ENCODE measurements at places on chromosomes 12 and 14.

DNA sequence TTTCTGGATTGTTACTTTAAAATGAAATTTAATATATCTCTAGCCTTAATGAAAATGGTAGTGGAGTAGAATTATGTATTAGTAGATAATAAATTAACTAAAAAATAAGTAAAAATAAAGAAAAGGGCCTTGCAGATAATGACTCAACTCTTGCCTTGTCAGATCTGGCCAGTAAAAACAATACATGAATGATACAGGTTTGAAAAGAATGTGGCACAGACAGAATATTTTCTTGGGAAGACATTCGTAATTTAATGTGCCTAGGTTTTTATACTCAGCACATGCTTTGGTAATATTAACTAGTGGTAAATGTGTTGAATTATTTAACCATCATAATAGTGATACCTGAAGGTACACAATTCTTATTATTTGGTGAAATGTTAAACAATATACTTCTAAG lies 28.3 kb downstream of the ATF7IP start:
- no peak for DNase-seq

GRCh38 chr12:131408484-131408883 lies 302.4 kb upstream of the SFSWAP start:
- DNase-seq, result no peak

DNA sequence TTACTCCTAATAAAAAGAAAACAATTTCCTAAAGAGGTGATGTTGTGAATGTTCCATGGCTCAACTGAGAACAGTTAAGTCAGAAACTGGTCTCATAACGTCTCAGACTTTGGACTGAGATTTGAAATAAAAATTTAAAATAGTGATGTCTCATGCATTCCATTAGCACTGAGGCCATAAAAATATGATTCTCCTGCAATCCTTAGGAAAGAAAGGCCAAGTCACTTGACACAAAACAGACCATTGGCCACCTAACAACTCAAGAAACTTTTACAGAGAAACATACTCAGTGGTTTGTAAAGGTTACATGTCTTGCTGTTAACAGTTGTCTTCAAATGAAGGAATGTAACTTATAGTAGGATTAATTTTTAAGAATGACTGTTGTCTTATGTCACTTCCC lies 58.1 kb downstream of the STAB2 start:
- no peak for DNase-seq

DNA sequence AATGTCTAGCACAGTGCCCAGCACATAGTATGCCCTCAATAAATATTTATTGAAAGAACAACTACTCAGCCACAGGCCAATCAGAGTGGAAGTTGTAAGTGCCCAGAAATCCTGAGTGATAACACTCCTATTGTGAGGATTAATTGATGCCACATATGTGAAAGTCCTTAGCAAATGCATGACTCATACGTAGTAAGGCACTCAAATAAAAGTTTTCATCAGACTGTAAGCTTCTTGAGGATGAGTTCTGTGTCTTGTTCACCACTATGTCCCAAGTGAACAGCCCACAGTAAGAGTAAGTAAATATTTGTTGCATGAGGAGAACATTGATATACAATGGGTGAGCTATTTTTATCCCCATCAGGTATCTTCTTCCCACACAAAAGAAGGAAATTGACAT lies 24.7 kb upstream of the ANO6 start:
- no peak for DNase-seq

DNA sequence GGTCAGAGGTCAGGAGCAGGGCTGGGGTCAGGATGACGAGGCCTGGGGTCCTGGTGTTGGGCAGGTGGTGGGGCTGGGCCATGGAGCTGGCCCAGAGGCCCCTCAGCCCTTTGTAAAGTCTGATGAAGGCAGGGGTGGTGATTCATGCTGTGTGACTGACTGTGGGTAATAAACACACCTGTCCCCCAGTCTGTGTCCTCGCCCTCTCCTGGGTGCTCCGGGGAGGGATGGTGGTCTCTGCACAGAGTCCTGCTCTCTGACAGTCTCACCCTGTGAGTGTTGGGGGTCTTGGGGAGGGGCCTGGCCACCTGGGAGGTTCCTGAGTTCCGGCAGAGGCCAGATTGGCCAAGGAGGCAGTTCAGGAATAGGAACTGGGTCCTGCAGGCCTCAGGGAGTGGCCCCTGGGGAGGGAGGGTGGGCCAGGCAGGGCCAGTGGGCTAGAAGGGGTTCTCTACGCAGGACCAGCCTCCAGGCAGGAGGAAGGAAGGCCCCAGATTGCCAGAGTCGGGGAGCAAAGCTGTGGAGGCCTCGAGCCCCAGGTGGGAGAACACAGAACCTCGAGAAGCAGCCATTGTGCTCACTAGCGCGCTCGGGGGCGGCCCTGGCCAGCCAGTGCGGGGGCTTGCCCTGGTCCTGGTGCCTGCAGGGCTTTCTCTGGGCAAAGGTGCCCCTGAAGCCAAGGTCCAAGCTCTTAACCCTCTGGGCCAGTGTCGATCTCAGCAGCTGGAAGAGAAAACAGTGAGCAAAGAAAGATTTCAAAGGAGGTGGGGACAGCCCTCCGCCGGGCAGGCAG lies 14.4 kb downstream of the ACADS start:
- DNase-seq, result no peak

- no peak for DNase-seq
Measured at GRCh38 chr12:22529281-22530060, 14.9 kb downstream of the C2CD5 start.

DNA sequence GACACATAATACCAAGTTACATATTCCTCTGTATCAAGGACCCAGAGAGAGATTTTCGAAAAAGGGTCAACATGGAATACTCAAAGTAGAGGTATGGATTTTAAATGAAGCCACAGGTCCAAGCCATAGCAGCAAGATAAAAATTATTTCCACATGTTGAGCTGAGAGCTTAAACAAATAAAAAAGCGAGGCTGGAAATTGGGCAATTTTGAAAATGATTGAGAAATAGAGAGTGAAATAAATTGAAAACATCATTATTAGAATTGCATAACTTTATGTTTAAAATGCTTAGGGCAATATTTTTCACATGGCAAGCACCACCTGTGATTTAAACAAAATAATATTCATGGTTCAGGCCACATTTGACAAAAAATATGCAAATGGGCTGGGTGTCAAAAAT lies 1251.0 kb upstream of the USP15 start:
- DNase-seq, result no peak

DNA sequence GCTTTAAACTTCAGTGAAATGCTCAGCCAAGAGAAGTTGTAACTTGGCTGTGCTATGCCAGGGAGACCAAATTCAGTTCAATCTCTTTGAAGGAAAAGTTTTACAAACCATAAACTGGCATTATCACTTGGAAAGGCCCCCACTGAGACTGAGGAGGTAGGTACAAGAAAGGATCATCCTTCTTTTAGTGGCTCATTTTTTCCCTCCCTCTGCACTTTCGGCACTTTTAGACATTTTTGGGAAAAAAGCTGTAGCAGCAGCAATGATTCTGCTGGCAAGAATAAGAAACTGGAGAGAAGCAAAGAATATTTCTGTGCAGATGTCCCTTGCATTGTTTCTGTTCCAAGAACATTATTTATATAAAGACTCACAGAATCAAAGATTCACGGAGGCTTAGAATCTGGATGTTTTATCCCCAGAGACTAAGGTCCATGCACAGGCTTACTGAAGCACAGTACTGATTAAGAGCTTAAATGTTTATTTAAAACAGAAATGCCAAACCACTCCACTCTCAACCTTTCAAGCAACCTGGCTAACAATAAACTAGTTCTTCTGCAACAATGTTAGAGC lies 12.3 kb downstream of the ZC2HC1C start:
- DNase-seq, result no peak

Measured in left forelimb (tissue), 1 donor.